Activated CD8-positive, alpha-beta memory T cell treated with anti-CD3 and anti-CD28 coated beads for 4 hours (primary cell): ENCODE measurements at places on chromosomes 16 and 17.

GRCh38 chr16:4839942-4840341 lies 7.1 kb downstream of the GLYR1 start:
- DNase-seq, result no peak

- DNase-seq, result no peak
Measured at GRCh38 chr17:3683054-3683511, 12.9 kb downstream of the P2RX5 start.

DNA sequence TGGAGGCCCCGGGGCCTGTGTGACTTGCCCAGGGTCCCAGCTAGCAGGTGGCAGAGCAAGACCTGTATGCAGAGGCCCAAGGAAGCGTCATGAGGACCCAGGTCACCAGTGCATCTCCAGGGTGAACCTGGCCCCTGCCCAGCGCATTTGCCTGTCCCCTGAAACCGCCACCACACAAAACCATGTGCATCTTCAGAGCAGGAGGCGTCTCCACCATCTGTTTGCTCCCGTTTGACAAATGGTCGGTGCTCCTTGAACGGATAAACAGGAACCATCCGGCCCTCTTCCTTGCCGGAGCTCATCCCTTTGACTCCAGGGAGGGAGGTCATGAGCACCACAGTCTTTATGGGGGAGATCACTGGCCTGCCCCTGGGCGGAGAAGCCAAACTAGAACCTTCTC lies 62.5 kb downstream of the JPH3 start:
- no peak for DNase-seq

- DNase-seq, result no peak
Measured at GRCh38 chr16:85988723-85989313, 89.9 kb downstream of the IRF8 start.

DNA sequence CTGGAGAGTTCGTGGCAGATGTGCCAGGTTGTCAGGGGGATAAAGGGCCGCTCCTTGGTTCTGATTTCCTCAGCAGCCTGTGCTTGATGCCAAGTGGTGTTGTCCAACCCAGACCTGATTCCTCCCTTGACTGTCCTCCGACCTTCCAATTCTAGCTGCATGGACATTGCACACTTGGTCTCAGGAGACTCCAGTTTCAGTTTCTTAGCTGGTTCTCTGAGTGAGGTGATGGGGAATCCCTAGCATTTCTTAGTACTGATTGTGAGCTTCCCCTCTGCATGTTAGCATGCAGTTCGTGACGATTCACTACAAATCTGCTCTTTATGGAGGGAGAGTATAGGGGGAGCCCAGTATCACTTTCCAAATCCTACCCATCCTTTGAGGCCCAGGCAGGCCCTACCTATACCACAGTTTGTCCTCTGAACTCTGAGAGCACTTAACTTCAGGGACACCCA lies 12.4 kb upstream of the CCR7 start:
- no peak for DNase-seq

GRCh38 chr16:88444826-88445582 lies 8.1 kb upstream of the ZFPM1 start:
- DNase-seq, result no peak

DNA sequence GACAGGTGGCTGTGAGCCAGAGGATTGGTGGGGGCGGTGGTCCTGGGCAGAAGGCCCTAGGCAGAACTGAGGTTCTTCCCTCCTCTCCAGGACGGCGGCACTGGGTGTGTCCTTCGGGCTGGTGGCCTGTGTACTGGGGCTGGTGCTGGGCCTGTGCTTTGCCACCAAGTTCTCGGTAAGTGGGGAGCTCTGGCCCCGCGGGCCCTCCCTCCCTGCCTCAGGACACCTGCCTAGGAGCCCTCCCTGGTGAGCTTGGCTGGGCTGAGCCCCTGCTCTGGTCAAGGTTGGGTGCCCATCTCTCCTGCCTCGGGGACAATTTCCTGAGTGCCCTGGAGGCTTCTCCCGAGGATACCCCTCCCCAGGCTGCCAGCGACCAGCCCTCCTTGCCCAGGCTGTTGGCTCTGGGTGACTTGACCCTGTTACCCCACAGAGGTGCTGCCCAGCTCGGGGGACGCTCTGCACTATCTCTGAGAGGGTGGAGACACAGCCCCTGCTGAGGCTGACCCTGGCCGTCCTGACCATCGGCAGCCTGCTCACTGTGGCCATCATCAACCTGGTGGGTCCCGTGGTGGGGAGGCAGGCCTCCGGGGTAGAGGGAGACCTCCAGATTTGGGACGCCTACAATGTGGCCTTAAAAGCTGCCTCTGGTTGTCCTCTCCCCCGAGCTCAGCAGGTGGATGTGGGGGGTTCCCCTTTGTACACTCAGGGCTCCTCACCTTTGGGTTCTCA lies 42.0 kb downstream of the ADCY7 start:
- DNase-seq, result no peak

GRCh38 chr17:29051731-29052130 lies 8.8 kb downstream of the PIPOX start:
- no peak for DNase-seq

- DNase-seq, result no peak
Measured at GRCh38 chr17:21214777-21215541, 998 bp upstream of the TMEM11 start.

DNA sequence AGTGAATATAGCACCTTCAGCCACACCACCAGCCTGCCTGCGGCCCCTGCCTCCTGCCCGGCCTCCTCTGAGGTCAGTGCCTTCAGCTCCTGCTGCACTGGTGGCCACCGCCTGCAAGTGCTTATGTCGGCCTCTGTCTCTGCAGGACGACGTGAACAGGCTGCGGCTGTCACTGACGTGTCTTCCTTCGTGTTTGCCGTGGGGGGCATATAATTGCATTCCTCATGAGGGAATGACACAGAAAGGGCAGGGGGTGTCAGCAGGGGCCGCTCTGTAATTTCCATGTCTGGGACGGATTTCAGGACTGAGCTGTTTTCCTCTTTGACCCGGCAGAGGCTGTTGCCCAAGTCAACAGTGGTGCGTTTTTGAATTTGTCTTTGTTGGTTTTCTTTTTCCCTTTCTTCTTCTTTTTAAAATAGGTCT lies 28.5 kb downstream of the CMIP start:
- no peak for DNase-seq

DNA sequence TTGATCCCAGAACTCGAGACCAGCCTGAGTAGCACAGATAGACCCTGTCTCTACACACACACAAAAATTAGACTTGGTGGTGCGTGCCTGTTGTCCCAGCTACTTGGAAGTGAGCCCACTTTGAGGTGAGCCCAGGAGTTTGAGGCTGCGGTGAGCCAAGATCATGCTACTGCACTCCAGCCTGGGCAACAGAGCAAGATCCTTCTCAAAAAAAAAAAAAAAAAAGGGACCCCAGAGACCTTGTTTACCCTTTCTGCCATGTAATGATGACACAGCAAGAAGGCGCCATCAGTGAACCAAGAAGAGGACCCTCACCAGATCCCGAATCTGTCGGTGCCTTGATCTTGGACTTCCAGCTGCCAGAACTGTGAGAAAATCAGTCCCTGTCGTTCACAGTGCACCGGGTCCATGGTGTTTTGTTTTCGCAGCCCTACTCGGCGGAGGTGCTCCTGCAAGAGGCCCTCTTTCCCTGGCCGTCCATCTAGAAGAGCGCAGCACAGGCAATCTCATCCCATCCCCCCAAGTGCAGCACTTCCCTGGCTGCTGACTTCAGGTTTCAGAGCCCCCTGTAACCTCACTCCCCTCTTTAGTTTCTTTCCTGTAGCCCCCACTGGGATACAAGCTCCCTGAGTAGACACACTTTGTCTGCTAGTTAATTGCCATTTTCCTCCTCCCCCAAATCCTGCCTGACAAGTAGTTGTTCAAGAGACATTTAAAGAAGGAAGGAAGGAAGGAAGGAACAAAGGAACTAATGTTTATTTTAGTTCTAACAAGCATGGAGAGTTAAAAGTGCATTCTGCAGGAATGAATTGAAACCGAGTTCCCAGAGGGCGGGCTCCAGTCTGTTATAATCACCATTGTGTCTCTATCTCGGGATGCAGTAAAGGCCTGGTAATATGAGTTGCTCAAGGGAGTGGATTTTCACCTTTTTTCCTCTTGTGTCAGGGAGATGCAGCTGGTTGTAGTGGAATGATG lies 115.3 kb downstream of the SNX29 start:
- no peak for DNase-seq

DNA sequence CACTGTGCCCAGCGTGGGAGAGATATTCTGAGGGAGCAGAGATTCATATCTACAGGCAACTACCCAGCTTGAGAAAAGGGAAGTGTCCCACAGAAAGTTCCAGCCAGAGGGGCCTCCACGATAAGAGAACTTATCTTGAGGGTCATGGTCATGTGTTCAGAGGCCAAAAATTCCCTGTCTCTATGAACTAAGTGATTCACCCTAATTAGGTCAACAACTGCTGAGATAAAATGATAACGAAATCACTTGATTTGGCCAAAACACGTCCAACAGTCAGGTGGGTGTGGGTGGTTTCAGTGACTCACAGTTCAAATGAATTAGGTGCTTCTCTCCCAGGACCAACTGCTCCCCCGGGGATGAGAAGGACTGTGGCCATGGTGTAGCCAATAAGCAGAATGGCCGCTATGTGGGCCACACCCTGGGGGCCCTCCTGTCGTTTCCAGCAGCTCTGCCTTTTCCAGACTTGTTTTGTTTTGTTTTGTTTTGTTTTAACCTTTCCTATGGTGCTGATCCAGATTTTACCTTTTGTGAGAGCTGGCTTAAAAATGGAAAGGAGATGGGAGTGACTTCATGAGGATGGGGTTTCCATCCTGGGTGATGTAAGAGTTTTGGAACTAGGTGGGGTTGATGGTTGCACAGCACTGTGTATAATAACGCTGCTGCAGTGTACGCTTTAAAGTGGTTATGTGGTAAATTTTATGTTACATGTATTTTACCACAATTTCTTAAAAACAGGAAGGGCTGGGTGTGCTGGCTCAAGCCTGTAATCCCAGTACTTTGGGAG lies 8.7 kb downstream of the DNAI2 start:
- DNase-seq, result peak; percentile 35

DNA sequence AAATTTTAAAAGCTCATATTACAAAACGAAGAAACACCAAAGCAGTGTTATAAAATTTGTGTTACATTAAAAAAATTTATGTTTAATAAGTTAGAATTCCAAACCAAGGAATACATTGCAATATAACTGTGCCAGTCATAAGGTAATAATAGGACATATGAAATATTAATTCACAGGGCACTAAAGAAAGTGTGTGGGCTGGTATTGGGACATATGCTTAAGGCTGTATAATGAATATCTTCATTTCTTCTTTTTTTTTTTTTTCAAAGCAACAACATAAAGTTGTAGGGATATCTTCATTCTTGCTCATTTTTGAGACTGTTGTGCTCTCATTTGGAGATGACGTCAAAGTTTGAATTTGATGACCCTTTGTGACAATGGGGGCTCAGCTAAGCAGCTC lies 17.5 kb upstream of the FBXO47 start:
- no peak for DNase-seq

DNA sequence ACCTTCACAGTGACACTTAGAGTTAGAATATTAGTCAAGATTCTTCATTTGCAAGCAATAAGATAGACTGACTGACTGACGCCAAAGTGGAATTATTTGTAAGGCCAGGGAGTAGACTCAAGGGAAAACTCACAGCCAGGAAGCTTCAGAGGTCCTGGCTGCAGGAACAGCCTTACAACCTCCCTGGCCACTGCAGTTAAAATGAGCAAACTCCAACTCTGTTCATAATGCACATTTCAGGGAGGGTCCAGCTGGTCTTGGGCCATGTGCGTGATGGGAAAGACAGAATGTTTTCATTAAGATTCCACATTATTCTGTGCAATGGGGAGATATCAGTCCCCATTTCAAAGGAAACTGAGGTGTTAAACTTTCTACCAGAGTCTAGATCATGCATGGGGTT lies 9.9 kb downstream of the CAPNS2 start:
- no peak for DNase-seq

DNA sequence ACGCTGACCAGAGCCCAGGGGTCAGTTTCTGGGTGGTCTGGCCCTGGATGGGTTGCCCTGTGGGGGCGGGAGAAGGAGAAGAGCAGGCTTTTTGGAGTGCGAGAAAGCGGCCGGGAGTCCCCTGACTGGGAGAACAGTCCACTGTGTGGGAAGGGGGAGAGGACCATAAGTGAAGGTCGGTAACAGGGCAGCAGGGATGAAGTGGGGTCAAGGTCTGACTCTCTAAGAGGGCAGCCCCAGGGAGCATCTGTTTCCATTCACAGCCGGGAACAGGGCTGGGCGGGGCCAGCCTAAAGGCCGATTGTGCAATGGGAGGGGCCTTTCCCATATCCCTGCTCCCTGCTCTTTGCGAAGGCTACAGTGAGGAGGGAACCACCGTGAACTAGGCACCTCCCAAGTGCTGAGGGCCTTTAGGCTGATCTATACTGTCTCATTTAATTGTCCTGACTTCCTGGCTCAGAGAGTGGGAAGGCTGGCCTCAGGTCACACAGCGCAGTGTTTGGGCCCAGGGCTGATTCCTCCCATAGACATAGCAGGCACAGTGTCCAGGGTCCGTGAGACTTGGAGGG lies 10.4 kb upstream of the WFDC1 start:
- no peak for DNase-seq

DNA sequence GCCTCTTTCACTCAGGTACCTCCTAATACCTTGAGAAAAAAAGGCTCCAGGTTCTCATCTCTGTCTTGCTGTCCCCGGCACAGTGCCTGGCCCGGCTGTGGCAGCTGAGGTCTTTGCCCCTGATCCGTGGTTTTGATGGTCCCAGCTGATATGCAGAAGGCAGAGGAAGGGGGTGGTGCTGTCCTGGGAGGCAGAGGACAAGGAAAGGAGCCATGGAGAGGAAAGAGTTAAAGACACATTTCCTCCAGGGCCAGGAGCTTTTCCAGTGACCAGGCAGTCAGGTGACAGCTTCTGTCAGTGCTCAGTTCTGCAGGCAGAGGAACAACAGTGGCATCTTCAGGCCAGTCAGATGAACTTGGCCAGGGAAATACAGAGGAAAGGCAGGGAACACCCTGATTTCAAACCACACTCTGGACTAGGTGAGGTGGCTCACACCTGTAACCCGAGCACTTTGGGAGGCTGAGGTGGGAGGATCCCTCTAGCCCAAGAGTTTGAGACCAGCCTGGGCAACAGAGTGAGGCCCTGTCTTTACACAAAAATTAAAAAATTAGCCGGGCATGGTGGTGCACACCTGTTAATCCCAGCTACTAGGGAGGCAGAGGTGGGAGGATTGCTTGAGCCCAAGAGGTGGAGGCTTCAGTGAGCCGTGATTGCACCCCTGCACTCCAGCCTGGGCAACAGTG lies 3.3 kb upstream of the COG1 start:
- no peak for DNase-seq

GRCh38 chr17:34378664-34379101 lies 15.7 kb upstream of the CCL1 start:
- DNase-seq, result no peak

GRCh38 chr16:62760398-62760797 lies 724.2 kb upstream of the CDH8 start:
- no peak for DNase-seq

- no peak for DNase-seq
Measured at GRCh38 chr17:69485901-69486643, 71.6 kb downstream of the MAP2K6 start.

DNA sequence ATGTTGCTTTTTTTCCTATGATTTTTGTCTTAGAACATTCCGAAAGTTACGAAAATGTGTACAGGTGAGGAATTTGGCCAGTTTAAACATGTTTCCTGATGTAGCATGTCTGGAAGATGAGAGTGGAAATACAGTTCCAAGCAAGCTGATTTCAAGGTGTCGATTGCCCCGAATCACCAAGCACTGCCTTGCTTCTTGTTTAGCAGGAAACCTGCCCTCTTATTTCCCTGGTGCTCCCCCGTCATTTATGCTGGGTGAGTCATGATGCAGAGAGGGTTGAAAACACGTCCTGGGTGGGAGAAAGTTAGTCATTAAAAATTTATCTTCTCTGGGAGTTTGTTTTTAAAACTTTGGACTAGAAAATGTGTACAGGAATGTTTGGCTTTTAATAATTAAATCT lies 608.6 kb upstream of the EEF2KMT start:
- no peak for DNase-seq

- no peak for DNase-seq
Measured at GRCh38 chr17:21174713-21175112, 39.2 kb downstream of the TMEM11 start.
